Calu3 (cell line): ENCODE measurements at places on chromosomes 6 and 20. TPM values are rescaled to one million over a fixed set of nuclear protein-coding genes. Genes with fewer than 3 reads are reported as not detected.

The SEL1L2 gene
- not detected in 2 replicates for total RNA-seq

The PNLDC1 gene
- 0.52 and 0.71 TPM in 2 replicates for total RNA-seq

The CCDC170 gene
- total RNA-seq, result 0.26 TPM in 1 of 2 replicates, not detected in the other

The PI16 gene
- total RNA-seq, result 0.17 and 0.32 TPM in 2 replicates

The OR2B2 gene
- total RNA-seq, result not detected in 2 replicates

DNA sequence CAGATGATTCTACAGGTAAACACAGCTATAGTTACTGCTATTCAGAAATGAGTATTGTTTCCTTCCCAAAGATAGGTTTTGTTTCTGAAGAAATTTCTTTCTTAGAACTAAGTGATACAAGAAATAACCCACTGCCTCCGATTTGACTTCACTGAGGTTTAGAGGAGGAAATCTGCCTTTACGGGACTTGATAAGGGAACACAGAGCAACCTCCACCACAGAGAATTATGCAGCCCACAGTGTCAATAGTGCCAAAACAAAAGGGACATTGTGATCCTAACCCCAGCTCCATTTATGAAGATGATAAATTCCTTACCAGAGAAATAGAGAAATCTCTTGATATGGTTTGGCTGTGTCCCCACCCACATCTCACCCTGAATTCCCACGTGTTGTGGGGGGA, 164.6 kb downstream of the ZNF217 start:
- DNase-seq, result no peak

DNA sequence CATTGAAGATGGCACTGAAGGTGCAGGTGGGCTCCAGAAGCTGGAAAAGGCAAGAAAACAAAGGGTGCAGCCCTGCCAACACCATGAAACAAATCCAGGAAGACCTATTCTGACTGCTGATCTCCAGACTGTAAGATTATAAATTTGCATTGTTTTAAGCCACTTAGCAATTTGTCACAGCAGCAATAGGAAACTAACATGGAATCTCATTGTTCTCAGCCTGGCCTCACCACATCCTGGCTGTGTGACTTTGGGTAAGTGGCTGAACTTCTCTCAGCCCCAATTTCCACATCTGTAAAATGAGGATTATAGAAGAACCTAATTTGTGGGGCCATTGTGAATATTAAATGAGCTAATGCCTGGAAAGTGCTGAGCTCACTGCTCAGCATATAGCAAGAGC, 160.4 kb upstream of the MAFB start:
- no peak for DNase-seq

DNA sequence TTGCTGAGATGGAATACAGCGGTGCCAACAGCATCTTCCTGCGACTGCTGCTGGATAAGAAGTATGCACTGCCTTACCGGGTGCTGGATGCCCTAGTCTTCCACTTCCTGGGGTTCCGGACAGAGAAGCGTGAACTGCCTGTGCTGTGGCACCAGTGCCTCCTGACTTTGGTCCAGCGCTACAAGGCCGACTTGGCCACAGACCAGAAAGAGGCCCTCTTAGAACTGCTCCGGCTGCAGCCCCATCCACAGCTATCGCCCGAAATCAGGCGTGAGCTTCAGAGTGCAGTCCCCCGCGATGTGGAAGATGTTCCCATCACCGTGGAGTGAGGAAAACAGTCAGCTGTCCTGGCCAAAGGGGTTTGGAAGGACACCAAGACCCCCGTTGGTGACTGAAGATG, 9.2 kb downstream of the CCND3 start:
- no peak for DNase-seq

- DNase-seq, result no peak
These were observed 162.2 kb downstream of the LY86 start for GRCh38 chr6:6750594-6751265.

DNA sequence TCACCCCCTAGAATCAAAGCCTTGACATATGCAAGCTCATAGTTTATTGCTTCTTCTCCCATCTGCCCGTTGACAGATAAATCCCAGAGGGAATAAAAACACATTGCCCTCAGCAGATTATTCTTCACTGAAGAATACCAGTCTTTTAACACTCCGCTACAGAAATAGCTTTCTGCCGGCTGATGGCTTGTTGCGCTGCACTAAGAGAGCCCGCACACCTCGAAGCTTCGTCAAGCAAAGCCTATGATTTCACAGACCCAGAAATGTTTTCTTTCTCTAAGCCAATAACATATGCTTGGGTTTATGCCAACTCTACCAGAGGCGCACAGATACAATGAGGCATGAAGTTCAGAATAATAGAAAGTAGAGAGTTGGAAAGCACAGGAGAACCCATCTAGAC, 208.9 kb upstream of the FOXQ1 start:
- DNase-seq, result no peak

DNA sequence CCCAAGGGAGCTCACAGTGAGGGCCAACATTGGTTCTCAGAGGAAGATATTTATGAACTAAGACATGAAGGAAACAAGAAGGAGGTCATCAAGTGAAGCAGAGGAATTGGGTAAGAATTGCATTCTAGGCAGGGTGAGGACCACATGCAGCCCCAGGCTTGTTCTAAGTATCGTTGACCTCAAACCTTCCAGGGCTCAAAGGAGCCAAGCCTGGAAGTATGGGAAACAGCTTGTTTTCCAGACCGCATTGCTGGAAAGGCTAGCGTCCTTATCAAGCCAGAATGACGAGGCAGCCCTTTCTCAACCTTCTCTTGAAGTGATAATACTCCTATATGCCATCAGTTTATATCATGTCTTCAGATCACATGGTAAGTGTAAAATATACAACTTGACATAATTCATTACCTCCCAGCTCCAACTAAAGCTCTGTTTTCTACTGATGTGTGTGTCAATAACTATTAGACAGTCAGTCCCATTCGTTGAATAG, 79.6 kb downstream of the PHACTR2 start:
- DNase-seq, result no peak

DNA sequence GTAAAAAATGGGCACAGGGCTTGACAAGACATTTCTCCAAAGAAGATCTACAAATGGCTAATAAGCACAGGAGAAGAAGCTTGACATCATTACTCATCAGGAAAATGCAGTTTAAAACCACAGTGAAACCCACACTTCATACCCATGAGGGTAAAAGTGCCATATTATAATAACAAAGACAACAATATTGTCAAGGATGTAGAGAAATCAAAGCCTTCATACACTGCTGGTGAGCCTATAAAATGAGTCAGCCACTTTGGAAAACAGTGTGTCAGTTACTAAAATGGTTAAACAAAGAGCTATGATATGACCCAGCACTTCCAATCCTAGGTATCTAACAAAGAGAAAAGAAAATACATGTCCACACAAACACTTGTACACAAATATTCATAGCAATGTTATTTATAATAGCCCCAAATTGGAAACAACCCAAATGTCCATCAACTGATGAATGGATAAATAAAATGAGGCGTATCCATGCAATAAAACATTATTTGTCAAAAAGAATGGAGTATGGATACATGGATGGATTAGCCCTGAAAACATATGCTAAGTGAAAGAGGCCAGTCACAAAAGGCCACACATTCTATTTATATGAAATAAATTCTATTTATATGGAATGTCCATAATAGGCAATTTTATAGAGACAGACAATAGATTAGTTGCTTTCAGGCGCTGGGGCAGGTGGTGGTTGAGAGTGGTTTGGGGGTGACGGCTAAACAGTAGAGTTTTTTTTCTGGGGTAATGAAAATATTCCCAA, 11.5 kb upstream of the IL20RA start:
- DNase-seq, result no peak

GRCh38 chr6:378090-378957, 13.2 kb upstream of the IRF4 start:
- no peak for DNase-seq

DNA sequence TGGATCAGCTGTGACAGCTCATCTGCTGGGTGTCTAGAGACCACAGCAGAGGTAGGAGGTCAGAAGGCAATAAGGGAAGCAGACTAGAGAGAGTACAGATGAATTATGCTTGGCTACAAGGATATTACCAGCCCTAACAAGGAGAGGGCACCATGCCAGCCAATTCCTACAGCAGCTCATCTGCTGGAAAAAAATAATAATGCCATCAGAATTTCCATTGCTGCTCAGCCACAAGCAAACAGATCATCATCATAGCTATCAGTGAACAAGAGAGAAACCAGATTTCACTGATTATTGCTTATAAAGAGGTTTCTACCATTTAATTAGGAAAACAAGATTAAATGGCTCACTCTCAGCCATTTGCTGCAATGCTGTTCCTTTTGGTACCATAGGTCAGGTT, 66.5 kb downstream of the PSMG4 start:
- no peak for DNase-seq

DNA sequence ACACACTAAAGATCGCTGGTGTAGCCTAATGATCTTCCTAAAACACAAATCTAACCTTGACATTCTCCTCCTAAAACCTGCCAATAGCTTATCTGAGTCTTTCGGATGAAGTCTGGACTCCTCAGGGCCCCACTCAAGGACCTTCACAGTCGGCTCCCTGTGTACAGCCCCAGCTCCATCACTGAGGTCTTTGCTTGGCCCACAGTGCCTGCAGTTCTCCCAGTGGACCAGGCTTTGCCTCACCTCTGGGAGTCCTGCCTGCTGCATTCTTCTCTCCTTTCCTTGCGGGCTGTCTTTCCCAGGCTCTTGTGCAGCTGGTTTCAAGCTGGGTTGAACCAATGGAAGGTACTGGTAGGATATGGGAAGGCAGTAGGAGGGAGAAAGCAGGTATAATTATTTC, 122.6 kb upstream of the FERMT1 start:
- no peak for DNase-seq

GRCh38 chr20:58670102-58670501, 19.0 kb downstream of the STX16 start:
- no peak for DNase-seq

- no peak for DNase-seq
These were observed 106.5 kb downstream of the MAFB start for GRCh38 chr20:40582531-40582930.

DNA sequence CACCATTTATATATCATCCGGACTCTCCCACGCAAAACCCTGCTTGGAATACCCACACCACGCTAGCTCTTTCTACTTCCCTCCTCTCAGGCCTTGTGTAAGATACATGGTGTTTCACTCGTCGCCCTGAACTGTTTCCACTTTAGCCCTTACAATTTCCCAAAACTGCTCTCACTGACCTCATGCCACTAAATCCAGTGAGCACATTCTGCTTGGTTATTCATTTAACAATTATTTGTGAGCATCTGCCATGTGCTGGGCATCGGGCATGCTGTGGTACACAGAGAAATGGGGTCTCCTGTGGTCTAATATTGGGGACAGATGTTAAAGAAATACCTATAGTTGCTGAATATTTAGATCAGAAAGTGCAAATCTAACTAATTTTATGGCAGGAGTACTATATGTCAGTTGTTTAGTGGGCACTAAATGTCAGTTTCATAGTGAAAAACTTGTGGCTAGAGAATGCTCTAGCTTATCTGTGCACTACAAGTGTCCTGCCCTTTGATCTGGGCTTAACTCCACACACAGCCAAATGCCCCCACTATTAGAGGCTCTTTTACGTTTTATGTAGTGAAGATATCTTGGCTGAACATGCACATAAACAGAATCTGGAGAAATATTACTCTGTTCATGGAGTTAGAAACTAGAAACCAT, 41.0 kb downstream of the PLEKHG1 start:
- DNase-seq, result no peak
